T-helper 17 cell (primary cell): ENCODE measurements at places on chromosomes 6 and 20.

DNA sequence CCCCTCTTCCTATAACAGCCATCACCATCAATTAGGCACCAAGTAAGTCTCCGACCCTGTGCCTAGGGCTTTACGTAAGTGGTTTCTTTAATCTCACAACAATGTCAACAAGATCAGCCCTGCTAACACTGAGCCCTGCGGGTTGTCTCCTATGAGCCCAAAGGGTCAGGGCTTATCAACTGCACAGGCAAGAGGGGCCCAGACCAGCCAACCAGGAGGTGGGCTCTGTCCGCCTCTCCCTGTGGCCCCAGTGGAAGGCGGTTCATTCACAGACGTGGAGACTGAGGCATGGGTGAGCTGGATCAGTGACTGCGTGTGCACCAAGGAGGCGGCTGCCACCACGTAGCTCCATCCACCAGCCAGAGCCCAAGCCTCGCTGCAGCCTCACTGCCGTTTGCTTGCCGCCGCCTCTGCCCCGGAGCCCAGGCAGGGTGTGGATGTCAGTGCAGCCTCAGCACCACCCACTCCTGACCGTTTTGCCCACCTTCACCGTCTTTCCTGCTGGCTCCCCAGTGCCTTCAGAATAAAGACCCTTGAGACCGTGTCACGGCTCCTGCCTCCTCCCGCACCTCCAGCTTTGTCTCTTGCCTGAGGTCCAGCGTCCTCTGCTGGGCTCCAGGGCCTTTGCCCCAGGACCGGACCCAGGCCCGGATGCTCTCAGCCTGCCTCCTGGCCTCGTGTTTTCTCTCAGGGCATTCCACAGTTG, 78.7 kb downstream of the DLL1 start:
- no peak for DNase-seq

GRCh38 chr6:137692806-137693205, 174.3 kb upstream of the TNFAIP3 start:
- DNase-seq, result no peak

- DNase-seq, result no peak
These were observed 34.5 kb upstream of the FERMT1 start for GRCh38 chr20:6157345-6157744.

- DNase-seq, result no peak
These were observed 33.4 kb downstream of the TRAF3IP2 start for GRCh38 chr6:111572216-111572706.

DNA sequence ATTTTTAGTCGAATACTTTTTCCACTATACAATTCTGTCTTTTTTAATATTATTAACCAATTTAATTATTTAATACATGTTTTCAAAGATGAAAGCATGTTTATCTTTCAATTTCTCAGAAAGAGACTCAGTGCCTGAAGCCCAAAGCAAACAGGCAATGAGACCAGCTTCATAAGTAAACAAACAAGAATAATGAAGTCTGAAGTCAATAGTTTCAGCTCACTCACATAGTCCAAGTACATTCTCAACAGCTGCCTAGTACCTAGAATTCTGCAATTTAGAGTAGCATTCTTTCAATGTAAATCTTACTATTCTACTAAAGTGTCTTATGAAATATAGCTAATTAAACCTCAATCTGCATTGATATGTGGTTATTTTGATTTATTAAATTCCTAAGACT, 626.5 kb upstream of the NRSN1 start:
- DNase-seq, result no peak
